ENCODE measurements at places on chromosomes 3 and 15. TPM values are rescaled to one million over a fixed set of nuclear protein-coding genes. Genes with fewer than 3 reads are reported as not detected.

Gene FAM3D
- total RNA-seq = not detected

DNA sequence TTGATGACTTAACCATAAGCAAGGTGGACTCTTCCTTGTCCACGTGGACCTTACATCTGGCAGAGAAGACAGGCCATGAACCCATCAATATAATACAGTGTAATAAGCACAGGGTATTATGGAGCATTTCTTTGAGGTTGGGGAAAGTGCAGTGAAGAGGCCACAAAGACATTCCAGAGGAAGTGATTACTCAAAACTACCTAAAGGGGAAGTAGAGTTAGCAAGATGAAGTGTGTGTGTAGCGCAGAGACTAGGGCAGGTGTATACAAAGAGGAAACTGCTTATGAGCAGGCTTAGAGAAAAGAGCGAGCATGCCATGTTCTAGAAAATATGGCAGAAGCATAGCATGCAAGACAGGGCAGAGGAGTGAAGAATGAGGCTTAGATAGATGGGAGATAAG lies 17.9 kb downstream of the CP start:
- H3K4me3 ChIP-seq = no peak overlapping the region
- H3K36me3 ChIP-seq = no peaks in the 10 kb centered on the region
- H3K4me1 ChIP-seq = peaks cover 4% of the 10 kb centered on the region
- no peak for DNase-seq

Gene MYH15
- total RNA-seq = 2.8 TPM

Gene XCR1
- total RNA-seq = not detected

- H3K36me3 ChIP-seq = peaks cover 9% of the 10 kb centered on the region
- H3K4me1 ChIP-seq = no peaks in the 10 kb centered on the region
- H3K27me3 ChIP-seq = no peaks in the 10 kb centered on the region
- no peak overlapping the region for H3K4me3 ChIP-seq
- no peak for DNase-seq
Measured at GRCh38 chr3:193677734-193678133, 84.7 kb downstream of the OPA1 start.

Gene ARHGAP11A
- total RNA-seq = 43.0 TPM

GRCh38 chr3:177597311-177598096 lies 400.2 kb upstream of the TBL1XR1 start:
- H3K4me3 ChIP-seq = no peak overlapping the region
- no peaks in the 10 kb centered on the region for H3K27me3 ChIP-seq
- H3K27ac ChIP-seq = peak overlapping the region; percentile 78
- H3K36me3 ChIP-seq = no peaks in the 10 kb centered on the region

All from PC-3 (cell line).